ENCODE measurements at places on chromosomes 7 and 10.

DNA sequence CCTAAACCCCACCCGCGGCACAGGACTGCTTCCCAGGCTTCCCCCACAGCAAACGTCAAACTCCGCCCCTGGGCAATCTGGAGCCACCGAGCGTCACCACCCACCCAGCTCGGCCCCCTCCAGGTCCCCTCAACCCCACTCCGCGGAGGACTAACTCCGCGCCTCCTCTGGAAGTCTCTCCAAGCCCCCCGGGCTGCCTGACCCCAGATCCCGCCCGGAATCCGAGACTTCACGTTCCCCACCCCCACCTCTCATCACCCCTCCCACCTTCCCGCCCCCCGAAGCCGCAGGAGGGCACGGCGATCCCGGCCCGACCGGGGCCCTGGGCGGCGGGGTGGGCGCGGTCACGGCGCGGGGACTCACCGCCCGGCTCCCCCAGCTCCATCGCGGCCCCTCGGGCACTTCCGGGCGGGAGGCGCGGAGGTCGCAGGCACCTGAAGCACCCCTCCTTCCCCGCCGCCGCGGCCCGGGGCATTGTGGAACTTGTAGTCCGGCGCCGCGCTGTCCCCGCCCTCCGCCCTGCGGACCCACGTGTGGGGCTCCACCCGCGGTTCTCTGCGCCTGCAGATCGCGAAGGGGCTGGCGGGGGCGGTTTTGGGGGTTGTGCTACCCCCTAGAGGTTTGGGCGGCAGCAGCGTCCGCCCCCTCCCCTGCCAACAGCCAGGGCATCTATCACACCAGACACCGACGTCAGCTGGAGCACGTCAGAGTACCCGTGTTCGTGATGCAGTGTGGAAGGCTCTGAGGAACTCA is at the start of gene TMUB1:
Gene TMUB1, minus strand, starts transcription at position 423 of the 753 bp plus-strand sequence. CDS start 930 bp downstream, outside the sequence.
- DNase-seq, result peak; percentile 78

DNA sequence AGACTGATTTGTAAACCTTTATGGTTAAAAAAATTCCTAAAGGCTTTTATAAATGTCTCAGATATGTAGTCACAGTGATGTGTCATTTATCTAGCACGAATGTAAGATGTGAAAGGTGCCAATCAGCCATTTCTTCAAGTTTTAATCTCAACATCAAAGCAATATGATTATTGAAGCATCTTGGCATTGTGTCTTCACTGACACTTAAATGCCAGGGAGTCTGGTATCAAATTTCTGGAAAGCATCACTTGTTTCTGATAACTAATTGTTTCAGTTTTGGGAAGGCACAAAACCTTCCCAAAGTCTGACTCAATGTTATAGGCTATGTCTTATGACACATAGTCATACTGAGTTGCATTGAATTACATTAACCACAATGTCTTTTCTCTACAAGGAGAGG is 492.0 kb upstream of the CNTNAP2 start:
- no peak for DNase-seq

DNA sequence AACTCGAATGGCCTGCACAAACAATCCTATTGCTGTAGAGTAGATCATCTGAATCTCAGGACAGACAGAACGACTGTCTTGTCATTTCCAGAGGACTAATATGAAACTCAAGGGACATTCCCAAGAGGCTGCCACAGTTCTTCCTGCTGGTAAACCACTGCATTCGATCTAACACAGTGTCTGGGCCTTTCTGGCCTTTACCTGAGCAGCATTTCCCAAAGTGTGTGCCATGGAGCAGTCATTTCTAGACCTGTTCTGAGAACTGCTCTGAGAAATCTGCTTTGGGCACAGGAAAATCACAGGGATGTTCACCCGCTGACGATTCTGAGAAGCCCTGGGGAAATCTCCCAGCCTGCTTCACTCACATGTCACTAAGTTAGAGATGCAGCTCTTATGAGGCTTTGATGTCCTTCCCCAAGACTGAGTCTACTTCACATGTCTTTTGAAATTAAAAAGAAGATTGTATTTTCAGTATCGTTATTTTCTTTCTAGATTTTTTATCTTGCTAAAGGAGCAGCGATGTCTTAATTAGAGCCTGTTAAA is 18.4 kb downstream of the GPNMB start:
- DNase-seq, result no peak

DNA sequence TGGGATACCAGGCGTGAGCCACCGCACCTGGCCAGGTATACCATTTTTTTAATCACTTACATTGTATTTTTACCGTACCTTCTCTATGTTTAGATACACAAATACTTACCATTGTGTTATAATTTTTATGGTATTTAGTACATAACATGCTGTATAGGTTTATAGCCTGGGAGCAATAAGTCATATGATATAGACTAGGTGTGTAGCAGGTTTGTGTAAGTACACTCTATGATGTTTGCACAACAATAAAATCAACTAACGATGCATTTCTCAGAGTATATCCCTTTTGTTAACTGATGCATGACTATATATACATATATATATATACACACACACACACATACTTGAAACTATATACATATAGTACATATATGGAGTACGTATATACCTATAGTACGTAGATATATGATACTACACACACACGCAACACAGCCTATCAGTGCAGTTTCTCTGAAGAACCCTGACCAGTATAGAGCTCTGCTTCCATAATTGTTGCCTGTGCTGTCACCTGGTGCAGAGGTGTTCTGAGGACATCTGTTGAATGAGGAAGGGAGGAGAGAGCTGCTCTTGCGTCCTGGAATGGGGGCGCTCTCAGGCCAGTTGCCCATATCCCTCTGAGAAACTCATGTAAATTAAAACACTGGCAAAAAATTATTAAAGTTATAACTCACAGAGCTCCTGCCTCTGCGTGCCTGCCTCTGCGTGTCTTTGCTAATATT is 315.3 kb downstream of the FGFR2 start:
- no peak for DNase-seq

DNA sequence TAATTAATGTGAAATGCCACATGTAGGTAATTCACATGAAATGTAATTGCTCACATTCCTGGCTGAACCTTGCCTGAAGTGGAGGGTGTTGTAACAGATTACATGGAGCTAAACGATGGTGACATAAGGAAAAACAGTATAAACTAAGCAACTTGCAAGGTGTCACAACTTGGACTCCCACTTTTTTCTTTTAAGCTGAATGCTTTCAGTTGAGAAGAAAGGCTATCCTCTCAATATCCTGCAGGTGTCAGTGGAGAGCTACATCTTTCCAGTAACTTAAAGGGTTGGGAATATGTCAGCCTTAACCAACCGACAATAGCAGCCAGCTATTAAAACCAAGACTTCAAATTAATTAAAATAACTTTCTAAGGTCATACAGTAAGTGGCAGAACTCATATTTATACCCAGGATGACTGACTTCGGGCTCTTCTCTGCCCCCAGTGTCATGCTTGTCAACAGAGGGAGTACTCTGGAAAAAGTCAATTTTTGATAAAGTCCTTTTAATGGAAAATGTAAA is 33.7 kb downstream of the NRBF2 start:
- no peak for DNase-seq

DNA sequence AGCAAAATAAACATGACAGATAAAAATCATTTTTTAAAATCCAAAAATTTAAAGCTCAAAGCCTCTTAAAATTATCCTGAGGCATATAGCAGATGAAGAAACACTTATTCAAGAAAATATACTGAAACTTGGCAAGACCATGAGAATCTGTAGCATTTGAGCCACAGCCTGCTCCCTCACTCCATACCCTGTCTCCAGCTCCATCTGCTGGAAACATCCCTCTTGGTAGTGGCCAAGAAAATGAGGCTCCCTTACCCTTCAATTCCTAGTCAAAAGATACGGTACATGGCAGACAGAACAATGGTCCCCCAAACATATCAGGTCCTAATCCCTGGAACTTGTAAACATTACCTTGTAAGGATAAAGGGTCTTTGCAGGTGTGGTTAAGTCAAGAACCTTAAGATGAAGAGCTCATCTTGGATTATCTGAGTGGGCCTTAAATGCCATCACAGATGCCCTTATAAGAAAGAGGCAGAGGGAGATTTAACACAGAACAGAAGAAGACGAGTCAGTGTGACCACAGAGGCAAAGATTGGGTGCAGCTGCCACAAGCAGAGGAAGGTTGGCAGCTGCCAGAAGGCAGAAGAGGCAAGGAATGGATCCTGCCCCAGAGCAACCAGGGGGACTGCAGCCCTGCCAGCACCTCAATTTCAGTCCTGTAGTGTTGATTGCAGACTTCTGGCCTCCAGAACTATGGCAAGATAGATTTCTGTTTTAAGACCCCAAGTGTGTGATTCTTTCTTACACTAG is 149.4 kb downstream of the ZNF248 start:
- DNase-seq, result no peak

DNA sequence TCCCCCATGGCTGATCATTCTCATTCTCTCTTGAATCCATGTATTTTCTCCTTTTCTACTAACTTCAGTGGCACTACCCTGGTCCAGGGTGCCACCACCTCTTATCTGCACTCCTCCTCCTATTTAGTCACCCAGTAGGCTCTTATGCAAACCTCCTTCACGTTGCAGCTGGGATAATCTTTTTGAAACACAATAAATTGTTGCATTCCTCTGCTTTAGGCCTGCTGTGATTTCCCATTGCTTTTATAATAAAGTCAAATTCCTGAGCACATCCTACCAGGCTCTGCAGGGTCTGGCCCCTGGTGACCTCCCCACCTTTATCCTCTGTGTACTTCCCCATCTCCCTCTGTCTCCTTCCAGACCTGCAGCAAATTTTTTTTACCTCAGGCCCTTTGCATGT is 112.7 kb upstream of the KIAA1217 start:
- no peak for DNase-seq

- no peak for DNase-seq
Observed at GRCh38 chr10:6019010-6019782, 41.9 kb upstream of the IL15RA start.

DNA sequence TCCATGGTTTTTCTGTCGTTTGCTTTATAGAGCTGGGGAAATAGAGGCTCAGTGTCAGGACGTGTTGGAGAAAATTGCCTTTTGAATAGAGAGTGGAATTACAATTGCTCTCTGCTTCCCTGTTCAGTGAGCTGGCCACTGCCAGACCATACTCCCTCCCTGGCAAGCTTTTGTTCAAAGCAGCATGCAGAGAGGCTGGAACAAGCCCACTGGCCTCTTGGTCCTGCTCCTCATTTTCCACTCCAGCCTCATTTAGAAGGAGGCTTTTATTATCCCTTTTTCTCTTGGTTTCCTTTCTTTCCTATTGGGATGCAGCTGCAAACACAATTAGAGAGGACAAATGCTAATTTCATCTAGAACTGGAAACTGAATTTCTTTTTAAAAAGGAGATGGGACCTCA is 302.2 kb upstream of the PODXL start:
- peak; percentile 31 for DNase-seq

GRCh38 chr10:71995887-71996575 is 31.8 kb downstream of the CHST3 start:
- DNase-seq, result no peak

GRCh38 chr7:44275146-44275545 is 50.2 kb downstream of the CAMK2B start:
- DNase-seq, result no peak

- DNase-seq, result peak; percentile 59
Observed at GRCh38 chr7:123748171-123748733, 551 bp downstream of the WASL start.

GRCh38 chr7:146022776-146023175 is 93.8 kb upstream of the CNTNAP2 start:
- no peak for DNase-seq

DNA sequence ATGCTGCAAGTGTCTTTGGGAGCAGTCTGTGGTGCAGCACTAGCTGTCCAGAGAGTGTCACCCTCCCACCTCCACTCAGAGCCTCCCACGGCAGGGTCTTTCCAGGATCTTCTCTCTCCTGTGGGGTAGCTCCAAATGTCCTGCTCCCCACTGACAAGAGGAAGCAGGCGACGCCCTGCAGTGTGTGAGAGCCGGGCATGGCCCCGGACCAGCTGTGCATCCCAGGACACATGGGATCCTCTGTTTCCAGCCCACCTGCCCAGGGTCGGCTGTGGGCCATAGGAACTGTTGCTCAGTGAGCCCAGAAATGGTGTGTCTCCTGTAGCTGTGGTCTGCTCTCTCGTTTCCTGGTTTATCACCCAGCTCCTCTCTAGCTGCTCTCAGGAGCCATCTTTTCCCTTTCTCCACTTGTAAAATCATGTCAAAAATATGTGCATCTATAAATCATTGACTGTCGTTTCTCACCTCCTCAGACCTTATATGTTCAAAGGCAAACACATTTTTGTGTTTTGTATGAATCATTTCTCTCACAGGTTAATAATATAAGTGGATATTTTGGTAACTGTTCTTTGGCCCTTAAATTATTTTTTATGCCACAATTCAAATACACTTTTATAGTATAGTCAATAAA is 74.9 kb downstream of the VWC2 start:
- DNase-seq, result no peak

- DNase-seq, result no peak
Observed at GRCh38 chr10:91187156-91187555, 33.3 kb upstream of the PCGF5 start.

DNA sequence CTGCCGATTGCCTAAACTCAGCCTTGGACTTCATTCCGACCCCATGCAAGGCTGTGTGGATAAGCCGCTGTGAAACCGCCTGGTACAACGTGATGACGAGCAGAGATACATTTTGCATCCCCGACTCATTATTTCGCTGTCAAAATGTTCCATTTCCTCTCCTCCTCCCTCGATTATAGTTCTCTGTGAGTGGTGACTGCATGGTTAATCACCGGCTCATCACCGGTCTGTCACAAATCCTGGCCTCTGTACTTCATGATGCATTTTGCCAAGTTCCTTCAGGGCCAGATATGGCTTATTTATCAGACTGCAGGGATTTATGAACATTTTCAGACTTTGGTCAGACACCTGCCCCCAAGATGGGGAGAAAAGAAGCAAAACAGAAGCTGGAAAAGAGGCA is 461.6 kb upstream of the DPP6 start:
- no peak for DNase-seq

DNA sequence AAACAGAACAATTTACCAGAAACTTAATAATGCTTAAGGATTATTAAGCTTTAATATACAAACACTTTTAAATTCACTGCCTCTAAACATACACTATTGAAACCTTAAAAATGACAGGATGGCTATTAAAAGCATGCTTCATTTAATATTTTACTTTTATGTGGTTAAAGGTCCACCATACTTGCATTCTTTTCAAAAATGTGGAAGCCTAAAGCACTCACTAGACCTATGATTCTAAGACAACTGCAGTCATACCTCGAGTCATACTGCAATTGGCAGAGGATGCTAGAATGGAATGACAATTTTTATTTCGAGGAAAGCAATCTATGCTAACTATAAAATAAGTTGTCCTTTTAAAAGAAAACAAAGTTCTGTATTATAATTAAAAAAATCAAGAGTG is 85.3 kb downstream of the PIP4K2A start:
- DNase-seq, result no peak

- DNase-seq, result peak; percentile 68
Observed at GRCh38 chr10:124728071-124728829, 15.9 kb downstream of the FAM53B start.

DNA sequence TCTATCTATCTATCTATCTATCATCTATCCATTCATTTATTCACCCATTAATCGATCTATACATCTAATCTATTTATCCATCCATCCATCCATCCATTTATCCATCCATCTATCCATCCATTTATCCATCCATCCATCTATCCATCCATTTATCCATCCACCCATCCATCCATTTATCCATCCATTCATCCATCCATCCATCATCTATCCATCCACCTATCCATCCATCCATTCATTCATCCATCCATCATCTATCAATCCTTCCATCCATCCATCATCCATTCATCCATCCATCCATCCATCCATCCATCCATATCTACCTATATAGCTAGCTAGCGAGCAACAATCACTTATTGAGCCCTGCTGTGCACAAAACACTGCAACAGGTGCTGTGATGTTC is 953.1 kb upstream of the ZNF722 start:
- no peak for DNase-seq

GRCh38 chr7:15832996-15833395 is 146.5 kb upstream of the MEOX2 start:
- DNase-seq, result peak; percentile 53
